Activated effector memory CD4-positive, alpha-beta T cell treated with anti-CD3 and anti-CD28 coated beads, Interleukin-2, amount 50 U/mL, for 16 hours (primary cell): ENCODE measurements at places on chromosomes 12 and 14.

DNA sequence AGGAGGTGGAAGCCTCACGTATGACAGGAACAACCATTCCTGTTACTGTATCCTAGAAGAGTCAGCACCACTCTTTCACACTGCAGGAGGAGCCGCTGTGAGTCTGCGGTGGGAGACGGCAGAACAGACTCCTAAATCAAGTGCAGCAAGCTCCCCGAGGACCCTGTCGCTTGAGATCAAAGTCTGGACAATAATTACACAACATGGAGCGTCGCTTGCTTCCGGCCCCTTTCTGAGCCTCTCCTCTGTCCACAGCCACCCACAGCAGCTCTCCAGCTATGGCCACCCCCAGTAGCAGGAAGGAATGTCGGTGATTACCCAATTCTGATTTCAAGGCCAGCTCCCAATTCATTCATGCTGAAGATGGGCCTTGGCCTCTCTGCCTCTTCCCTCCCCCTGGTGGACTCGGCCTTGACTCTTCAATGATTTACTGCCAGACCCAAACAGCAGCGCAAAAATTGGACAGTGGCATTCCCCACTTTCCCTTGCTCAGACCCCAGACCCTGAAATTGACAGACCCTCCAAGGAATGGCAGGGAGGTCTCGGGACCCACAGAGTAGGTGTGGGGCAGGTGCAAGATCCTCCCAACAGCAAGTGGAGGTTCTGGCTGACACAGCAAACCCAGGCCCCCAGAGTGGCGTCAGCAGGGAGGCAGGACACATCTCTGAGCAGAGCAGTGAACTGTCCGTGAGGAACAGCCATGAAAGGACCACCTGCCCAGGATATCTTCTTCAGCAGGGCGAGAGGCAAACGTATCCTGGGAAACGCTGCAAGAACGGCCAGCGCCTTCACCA lies 272.7 kb upstream of the DIO3 start:
- no peak for DNase-seq

GRCh38 chr12:76738824-76739579 lies 24.9 kb upstream of the ZDHHC17 start:
- DNase-seq, result no peak

GRCh38 chr12:82852529-82852928 lies 165.8 kb downstream of the TMTC2 start:
- no peak for DNase-seq

DNA sequence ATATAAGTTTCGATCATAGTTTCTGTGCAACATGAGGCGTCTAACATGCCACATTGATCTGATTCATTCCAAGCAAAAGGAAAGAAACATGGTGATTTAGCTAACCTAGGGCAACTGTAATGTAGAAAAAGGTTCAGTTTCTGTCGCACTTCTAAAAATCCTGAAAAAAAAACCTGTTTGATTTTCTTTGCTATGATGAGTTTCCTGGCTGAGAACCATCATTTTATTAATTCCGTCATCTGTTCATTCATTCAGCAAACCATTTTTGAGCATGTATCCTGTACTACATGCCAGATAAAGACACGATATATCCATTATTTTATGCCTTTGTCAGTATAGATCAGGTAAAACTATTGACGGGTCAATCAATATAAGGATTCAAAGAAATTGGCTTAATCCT lies 932.6 kb downstream of the GALC start:
- DNase-seq, result no peak

DNA sequence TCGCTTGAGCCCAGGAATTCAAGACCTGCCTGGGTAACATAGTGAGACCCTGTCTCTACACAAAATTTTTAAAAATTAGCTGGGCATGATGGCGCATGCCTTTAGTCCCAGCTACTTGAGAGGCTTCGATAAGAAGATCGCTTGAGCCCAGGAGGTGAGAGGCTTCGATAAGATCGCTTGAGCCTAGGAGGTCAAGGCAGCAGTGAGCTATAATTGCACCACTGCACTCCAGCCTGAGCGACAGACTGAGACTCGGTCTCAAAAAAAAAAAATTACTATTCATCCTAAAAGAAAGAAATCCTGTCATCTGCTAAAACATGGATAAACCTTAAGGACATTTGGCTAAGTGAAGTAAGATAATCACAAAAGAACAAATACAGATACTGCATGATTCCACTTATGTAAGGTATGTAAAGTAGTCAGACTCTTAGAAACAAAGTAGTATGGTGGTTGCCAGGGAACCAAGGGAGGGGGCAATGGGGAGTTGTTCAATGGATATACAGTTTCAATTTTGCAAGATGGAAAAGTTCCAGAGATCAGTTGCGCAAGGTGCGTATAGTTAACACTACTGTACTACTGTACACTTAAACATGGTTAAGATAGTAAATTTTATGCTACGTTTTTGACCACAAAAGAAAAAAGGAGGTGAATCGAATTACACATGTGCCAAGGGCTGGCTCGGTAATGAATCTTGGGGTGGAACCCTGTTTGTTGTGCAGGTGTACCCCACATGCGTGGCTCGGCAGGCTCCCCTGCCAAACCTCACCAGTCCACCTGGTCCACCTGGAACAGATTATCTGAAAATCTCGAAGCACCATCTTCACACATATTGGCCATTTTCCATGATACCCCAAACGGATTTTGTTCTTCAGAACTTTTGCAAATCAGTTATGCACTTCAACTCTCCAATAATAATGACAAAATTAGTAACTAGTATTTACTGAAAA lies 18.3 kb upstream of the ATP2A2 start:
- DNase-seq, result no peak

DNA sequence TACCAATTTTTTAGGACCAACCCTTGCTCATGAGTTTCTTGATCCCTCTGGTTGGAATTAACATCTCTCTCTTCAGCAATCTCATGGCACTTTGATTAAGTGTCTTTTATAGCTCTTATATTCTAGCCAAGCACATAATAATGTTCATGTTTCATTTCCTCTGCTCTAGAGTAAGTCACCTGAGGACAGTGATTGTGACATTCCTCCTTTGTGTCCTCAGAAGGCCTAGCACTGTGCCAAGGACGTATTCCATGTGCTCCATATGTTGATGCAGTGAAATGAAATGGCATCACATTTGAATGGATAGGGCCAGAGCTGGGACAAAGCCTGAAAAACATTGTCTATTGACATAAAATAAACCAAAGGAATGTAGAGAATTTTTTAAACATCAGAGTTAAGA lies 322.8 kb upstream of the PRICKLE1 start:
- DNase-seq, result no peak

DNA sequence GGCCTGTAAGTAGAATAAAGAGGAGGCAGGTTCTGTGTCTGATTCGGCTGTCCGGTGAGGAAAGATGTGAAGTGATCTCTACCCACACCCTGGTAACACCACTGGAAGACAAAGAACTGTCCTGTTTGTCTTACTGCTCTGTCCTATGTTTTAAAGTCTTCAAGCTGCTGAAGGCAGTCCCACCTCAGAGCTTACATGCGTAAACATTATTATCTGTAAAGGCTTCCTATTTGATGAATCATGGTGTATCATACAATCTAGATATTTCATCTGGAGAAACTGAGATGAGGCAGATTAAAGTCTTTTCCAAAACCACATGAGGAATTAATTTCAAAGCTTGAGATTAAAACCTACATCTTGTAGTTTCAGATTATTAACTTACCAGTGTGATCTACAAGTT lies 427.6 kb downstream of the ZFP36L1 start:
- no peak for DNase-seq

- no peak for DNase-seq
Measured at GRCh38 chr14:95200404-95200803, 43.1 kb upstream of the DICER1 start.

DNA sequence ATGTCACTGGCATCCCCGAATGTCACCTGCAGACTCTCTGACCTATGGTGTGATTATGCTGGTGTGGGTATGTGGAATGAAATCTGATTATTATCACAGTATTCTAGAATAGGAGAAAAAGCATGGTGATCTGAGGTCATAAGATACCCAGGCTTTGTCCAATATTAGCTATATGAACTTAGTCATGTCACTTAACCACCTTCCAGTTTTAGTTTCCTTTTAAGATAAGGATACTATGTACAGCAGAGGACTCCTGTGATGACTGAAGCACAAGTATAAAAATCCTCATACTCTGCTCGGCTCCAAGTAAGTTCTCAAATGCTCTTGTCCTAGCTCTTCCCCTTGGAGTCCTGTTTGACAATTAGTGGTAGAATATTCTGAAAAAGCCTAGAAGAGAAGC lies 2.8 kb downstream of the GNS start:
- DNase-seq, result no peak

- no peak for DNase-seq
Measured at GRCh38 chr12:132582058-132582420, 28.3 kb downstream of the LRCOL1 start.

DNA sequence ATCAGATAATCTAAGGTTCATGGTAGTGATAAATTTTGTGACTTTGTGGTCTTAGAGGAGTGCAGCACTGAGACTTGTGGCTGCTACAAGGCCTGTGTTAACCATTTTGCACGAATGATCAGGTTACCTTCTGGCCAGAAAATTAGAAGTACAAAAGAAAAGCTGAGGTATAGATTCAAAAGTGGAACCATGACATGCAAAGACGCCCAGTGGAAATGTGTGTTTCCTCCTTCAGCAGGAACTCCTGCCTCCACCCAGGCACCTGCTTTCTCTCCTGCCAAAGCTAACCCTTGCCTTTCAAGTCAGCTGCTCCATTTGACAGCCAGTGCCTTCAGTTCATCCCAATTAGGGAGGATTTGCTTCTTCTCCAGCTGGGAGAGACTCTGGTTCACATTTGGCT lies 10.1 kb downstream of the PDE6H start:
- DNase-seq, result no peak

- no peak for DNase-seq
Measured at GRCh38 chr14:105378199-105378598, 20.1 kb upstream of the TEX22 start.

- DNase-seq, result peak; percentile 79
Measured at GRCh38 chr12:12072064-12072760, 1.5 kb downstream of the BCL2L14 start.

GRCh38 chr12:3071107-3071506 lies 6.1 kb upstream of the TSPAN9 start:
- DNase-seq, result no peak

DNA sequence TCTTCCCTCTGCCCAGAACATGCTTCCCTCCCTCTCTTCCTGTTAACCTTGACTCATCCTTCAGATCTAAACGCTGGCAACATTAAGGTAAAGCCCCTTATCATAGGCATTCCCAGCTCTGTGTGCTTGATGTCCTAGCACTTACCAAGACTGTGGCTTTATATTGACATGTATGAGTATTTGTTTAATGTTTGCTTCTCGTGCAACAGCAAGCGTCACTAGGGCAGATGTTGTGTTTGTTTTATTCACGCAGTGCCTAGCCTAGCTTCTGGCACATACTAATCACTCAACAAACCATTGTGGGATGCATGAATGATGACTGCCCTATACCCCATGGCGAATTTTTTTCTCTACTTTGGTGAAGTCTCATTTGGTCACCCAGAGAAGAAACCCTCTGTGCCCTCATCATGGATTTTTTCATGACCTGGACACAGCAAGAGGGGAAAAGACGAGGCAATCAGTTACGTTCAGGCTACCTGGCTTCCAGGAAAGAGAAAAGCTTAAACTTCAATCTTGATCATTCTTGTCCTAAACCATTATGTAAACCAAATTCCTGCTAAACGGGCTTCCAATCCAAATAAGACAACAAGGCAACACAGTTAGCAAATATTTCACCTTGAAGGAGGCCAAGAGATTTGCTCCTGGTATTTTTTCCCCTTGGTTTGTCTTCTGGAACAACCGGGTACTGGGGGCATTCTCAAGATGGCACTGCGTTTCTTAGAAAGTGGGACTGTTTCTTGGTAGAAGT lies 47.9 kb upstream of the SOCS2 start:
- no peak for DNase-seq

- DNase-seq, result no peak
Measured at GRCh38 chr12:29208060-29208459, 59.0 kb downstream of the FAR2 start.

GRCh38 chr12:131087302-131087818 lies 133.7 kb downstream of the ADGRD1 start:
- DNase-seq, result peak; percentile 41

GRCh38 chr12:18868717-18869116 lies 130.8 kb downstream of the CAPZA3 start:
- no peak for DNase-seq

DNA sequence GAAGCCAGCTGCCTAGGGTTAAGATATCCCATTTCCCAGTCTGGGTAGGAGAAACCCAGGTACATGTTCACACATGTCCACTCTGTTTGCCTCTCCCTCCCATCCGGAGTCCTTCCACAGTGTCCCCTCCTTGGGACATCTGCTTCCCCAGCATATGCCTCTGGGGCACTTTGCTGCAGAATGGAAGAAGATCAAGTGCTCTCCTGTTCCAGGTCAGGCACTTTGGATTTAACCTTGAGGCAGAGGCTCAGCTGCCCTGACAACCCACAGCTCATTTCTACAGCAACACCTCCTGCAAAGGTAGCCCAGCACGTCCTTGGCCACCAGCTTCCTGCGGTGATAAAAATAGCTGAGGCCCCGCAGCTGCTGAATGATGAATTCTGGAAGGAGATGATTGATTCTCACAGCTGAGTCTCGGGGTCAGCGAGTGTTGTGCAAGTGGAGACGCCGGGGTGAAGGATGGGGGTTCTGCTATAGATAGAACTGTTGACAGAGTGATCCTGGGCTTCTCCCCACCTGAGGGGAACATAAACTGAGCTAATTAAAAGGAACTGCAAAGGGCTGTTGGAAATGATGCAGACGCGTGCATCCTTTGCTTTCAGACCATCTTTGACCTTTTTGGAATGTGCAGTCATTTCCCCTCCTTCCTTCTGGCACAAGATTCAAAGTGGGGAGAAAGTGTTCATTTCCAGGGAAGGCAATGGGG lies 145.0 kb downstream of the SLC38A6 start:
- DNase-seq, result no peak

- DNase-seq, result no peak
Measured at GRCh38 chr14:67620217-67620785, 581 bp downstream of the ARG2 start.

DNA sequence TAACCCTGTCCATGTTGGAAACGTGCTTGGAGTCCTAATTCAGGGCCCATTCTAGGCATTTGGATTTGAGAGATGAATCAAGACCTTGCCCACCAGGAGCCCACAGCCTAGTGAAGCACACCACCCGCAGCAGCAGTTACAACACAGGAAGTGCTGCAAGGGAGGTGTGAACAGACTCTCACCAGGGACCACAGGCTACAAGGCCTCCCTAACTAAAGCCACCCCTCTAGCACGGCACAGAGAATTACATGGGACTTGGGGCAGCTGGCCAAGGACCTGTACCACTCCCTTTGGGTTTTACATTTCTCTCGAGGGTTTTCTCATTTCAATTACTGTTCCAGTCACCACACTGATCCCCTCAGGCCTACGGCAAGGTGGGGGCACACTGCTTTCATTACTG lies 49.5 kb upstream of the FOXN3 start:
- no peak for DNase-seq

DNA sequence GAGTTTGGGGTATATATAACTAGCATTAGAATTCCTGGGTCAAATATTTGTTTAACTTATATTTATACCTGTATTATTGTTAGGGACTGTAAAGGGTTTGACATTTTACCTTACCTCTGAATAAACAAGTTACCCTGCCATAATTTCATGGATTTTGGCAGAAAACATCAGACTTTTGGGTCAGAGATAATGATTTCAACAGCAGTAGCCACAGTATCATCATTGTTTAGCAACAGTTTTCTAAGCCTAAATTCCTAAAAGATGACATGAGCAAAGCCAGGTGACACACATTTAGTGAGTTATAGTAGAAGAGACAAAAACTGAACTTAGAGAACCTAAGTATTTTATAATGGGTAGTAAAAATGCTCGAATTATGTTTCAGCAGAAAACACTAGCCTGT lies 954.4 kb downstream of the TRHDE start:
- DNase-seq, result no peak
